ENCODE measurements at places on chromosomes 1 and 21.

GRCh38 chr1:160239582-160240299 is 22.6 kb downstream of the DCAF8 start:
- no peak for ATAC-seq

DNA sequence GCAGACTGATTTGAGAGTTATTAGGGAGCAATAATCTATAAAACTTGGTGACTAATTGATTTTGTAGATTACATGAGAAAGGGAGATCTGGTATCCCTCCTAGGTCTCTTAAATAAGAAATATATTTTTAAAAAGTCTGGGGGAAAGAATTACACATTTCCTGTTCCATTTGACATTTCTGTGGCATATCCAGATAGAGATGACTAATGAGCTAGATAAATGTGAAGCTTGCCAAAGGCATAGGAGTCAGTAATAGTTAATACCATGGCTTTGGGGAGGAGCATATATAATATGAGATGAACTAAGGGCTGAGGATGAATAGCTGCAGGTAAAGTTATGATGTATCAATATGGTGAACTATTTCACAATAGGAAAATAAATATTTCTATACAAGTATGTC is 663.7 kb downstream of the PTPRC start:
- no peak for ATAC-seq

GRCh38 chr1:23525558-23526250 is 5.3 kb downstream of the E2F2 start:
- ATAC-seq, result no peak

GRCh38 chr1:103307751-103308150 is 199.4 kb upstream of the COL11A1 start:
- no peak for ATAC-seq

DNA sequence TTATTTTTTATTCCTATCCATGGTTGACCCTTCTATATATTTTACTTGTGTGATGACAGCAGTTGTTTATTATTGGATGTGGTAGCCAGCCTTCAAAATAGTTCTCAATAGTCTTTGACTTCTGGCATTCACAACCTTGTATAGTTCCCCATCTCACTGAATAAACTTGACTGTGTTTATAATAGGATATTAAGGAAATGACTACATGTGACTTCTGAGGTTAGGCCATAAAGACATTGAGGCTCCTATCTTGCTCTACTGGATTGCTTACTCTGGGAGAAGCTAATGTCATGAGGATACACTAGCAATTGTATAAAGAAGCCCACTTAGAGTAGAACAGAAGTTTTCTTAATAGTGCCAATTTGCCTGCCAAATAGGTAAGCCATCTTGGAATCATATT is 231.8 kb downstream of the NEGR1 start:
- ATAC-seq, result no peak

GRCh38 chr1:59484096-59484495 is 187.2 kb downstream of the FGGY start:
- peak; percentile 74 for ATAC-seq

- ATAC-seq, result peak; percentile 56
These were observed 76.6 kb downstream of the RGL1 start for GRCh38 chr1:183881387-183882131.

GRCh38 chr1:190274721-190275120 is 202.9 kb downstream of the BRINP3 start:
- no peak for ATAC-seq
